ENCODE measurements at places on chromosomes 12 and 14.

GRCh38 chr14:87830443-87831096 is 162.4 kb downstream of the GALC start:
- DNase-seq = no peak

- no peak for DNase-seq
Measured at GRCh38 chr12:599756-600155, 63.5 kb downstream of the NINJ2 start.

DNA sequence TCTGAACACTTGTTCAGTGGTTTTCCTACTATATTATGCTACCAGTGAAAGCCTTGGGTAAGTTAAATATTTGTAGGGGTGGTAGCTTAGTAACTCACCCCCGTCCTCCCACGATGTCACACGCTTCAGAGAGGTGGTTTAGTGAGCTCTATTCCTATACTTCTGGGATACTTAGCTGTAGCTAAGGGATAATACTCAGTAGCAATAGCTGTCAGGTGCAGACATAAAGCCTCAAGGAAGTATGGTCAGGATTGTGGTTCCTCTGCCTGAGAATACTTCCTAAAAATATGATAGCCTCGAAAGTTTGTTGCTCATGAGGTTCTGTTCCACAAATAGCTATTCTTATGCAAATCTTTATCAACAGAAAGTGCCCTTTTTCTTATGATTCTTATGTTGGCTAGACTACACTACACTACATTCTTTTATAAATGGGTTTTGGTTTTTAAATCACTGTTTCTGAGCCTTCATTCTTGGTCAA is 11.9 kb downstream of the DLST start:
- DNase-seq = no peak

GRCh38 chr12:34119366-34119765 is 97.1 kb downstream of the ALG10 start:
- DNase-seq = no peak

GRCh38 chr12:3603576-3603975 is 112.6 kb downstream of the PRMT8 start:
- DNase-seq = no peak

GRCh38 chr14:83827383-83827782 is 1702.6 kb upstream of the FLRT2 start:
- DNase-seq = no peak

DNA sequence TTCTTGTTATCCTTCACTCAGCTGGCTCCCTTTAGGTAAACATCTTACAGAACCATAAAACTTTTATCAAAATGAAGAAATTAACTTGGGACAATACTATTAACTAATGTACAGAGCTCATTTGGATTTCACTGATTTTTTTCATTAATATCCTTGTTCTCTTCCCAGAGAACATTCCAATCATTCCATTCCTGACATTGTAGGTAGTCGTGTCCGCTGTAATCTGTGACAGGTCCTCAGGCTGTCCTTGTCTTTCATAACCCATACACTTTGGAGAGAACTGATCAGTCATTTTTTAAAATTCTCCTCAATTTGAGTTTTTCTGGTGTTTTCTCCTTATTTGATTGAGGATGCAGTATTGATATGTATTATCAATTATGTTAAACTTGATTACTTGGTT is 916.8 kb downstream of the GALC start:
- no peak for DNase-seq

Measured in stimulated activated CD8-positive, alpha-beta memory T cell treated with anti-CD3 and anti-CD28 coated beads, Interleukin-4, amount 100 ng/mL, for 24 hours (primary cell).